ENCODE measurements at places on chromosomes 2 and 18.

DNA sequence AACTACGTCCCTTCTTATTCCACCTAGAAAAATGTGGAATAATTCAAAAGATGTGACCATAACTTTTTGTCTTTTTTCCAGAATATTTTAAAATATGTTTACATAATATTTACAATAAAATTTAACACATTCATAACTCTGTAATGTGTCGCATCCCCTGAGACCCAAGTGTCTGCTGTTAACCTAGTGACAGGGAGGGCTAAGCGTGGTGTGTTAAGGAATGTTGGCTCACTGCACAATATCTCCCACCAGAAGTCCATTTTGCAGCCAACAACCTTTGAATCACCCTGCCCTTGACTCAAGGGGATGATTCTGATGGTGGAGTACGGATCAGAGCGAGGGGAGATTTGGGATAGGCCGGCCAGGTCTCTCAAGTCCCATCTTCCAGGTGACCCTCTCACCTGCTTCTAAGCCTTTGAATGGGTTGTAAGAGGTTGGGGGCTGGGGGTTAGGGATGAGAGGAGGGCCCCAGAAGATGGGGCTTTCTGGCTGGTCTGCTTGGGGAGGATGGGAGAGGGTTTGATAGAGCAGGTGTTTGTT is 43.3 kb downstream of the SERTAD2 start:
- DNase-seq = no peak

- no peak for DNase-seq
Observed at GRCh38 chr2:43383533-43383932, 157.1 kb upstream of the ZFP36L2 start.

DNA sequence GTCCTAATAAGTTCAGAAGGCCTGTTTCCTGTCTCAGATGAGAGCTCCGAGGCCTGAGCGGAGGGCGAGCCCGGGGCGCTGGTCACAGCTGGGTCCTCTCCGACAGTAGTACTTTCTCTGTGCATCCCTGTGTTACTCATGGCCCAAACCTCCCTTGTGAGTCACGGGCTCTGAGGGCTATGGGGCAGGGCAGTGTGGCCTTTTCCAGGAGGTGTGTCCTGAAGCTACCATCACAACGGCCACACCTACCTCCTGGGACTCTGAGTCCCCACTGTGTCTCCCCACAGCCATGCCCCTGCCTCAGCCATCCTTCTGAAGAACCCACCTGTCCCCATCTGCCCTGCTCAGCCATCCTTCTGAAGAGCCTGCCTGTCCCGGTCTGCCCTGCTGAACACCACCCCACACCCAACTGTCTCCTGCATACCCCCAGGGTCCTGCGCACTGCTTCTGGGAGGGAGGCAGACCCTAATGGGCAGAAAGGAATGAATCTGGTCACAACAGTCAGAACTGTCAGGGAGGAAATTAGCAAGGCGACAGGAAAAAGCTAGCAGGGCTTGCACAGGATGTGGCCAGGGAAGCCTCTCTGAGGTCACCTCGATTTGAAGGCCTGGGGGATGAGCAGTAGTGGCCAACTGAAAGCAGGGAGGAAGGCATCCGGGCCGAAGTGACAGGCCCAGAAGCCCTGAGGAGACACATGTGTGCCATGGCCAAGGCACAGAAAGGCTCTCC is 145.4 kb upstream of the RIOK3 start:
- DNase-seq = no peak

DNA sequence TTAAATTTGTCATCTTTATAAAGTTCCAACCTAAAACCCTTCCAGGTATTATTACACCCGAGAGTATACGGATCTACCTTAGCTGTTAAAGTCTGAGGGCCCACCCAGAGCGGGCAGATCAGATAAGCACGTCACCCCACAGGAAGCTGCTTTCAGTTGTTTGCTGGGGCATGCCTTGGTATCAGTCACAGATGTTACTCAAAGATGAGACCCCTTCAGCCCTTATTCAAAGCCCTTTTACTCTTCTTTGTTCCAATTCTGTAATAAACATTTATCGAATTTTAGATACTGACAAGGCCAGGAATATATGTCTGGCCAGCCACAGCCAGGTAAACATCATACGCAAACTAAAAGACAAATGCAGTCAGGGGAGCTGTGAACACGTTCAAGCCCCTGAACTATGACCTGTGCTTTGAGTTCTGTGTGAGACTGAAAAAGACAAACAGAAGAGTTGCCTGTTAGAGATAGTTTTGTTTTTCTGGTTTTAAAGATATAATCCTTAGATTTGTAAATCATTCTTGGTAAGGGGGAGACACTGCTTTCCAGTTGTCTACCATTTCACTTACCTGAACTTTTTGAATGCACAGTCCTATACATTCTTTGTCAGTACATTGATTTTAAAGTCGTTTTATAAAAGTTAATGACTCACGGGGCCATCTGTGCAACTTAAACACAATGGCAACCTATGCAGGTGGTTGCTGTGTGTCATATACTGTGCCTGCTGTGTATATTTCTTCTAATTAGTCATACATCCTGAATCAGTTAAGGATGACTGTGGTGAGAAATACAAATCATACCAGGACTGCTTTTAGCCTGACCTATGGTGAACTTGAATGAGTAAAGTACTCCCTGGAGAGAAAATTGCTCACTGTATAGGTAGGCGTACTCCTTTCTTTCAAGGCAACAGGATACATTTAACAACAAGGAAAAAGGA is 100.5 kb upstream of the ITPRID2 start:
- DNase-seq = peak; percentile 92

- no peak for DNase-seq
Observed at GRCh38 chr2:1846046-1847015, 102.0 kb upstream of the PXDN start.

DNA sequence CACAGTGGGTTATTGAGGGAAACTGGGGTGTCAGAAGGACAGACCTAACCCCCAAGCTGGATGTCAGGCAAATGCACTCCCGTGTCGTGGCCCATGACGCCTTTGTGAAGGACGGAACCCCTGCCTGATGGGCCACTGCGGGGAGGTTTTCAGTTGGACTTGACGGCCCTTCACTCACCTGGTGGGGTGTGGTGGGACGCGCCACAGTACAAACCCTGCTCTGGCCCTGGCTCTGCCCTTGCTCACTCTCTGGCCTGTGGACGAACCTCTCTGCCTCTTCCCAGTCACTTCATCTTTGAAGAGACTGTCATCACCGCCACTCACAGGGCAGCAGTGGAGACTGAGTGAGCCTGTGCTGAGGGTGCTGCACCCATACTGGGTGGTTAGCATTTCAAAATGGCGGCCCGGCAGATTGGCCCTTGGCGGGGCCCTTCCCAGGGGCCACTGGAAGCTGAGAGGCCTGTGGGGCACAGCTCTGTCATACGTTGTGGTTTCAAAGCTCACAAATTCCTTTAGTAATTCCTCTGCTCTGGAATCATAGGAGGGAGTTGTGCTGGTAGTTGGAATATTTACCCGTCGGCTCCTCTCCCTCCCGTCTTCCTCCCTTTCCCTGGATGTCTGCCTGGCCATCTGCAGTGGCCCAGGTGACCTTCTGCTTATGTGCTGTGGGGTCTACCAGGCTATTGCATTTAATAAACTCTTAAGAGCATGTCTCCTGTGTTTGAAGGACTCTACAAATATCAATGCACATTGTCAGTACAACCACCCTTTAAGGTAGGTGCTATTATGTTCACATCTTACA is 200.6 kb downstream of the CTIF start:
- DNase-seq = no peak

GRCh38 chr2:136057802-136058140 is 60.2 kb downstream of the CXCR4 start:
- DNase-seq = no peak

- DNase-seq = no peak
Observed at GRCh38 chr2:24448797-24449196, 42.3 kb upstream of the NCOA1 start.

DNA sequence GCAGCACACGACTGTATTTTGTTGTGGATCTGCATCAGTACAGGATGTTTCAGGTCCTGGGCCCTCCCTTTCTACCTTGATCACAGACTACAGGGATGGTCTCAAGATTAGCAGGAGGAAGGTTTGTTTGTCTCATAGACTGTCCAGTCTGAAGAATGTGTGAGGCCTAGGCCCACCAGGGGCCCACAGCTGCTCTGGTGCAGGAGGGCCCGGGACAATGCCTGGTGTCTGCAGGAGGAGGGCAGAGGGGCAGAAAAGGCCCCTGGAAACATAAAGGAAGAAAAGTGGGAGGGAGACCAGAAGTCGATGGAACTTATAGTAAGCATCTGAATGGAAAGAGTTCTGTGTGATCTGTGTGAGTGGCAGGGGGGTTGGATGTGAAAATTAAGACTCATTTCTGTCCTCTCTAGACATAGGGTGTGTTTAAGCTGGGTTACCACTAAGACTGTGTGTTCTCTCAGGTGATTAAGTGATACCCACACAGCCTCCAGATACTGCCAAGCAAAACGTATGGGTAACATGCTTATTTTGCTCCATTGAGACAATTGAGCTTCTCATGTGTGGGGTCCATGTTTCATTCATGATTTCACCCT is 33.4 kb upstream of the LPIN2 start:
- DNase-seq = no peak

DNA sequence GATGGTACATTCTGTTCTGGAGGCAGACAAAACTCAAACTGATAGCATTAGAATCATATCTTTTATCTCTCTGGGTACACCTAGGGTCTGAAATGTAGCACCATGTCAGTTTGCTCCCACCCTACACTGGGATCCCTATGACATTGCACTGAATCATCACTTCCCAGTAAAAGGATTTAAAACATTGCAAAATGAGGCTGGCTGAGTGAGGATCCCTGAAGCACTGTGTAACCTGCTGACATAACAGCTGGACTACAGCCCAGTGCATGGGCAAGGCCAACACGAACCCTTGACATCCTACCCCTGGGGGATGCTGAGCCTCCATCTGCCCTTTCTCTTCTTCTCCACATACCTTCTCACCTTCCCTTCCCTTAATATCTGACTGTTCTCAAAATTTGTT is 253.2 kb downstream of the TTC32 start:
- no peak for DNase-seq

DNA sequence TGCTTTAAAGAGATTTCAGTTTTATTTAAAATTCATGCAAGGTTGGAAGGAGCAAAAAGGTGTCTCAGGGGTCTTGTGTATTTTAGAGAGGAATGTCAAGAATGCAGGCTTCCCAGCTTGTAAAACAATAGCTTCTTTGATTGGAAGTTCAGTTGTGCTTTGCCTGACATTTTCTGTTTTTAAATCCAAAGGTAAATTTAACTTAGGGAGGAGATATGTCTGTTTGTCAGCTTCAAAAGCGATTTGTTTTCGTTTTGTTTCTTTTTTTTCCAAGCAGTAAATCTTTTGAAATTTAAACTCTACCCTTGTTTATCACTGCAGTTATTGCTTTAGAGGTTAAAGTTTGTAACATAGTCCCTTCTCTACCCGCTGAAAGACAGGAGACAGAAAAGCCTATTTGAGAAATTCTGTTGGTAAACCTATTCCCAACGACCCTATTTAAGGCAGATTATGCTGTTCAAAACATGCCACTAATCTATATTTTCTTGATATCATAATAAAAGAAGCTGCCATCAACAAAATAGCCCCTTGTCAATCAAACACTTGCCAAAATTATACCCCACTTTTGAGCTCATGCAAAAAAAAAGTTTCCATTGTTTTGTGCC is 639.6 kb downstream of the IRS1 start:
- no peak for DNase-seq

DNA sequence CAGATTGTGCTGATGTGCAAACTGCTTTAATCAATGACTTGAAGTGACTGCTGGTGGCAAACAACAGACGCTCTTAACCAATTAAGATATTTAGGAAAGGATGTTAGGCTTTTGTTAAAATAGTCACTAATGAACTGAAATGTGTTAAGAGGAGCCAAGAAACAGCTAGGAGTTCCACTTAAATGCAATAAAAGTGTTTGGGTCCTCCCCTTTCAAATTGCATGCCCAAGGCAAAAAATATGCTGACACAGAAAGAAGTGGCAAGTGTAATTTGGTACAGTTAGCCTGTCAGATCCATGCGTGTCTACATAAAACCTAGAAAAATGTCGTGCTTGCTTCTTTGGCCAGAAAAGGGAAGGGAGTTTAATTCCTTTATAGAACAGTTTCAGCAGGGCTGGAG is 61.9 kb downstream of the XRCC5 start:
- no peak for DNase-seq

DNA sequence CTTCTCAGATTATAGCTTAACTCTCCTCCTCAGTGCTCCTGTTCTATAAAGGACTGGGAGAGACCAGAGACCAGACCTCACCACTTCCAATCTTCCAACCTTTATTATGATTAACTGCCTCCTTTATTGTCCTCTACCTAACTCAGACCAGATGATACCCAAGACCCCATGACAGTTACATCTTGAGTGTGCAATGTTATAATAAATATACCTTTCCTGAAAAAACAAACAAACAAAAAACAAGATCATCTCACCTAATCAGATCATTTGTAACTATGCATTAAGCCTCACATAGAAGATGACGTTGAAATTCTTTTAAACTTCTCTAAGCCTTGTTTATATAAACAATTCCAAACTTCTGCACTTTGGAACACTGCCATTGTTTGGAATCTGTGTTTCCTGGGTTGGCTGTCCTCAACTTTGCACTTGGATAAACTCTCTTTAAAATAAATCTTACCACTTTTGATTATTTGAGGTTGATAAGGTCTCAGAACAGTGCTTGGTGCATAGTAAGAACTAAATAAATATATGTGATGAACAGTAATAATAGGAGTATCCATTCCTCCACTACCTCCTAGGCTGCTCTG is 342.7 kb downstream of the TDRD15 start:
- DNase-seq = no peak

DNA sequence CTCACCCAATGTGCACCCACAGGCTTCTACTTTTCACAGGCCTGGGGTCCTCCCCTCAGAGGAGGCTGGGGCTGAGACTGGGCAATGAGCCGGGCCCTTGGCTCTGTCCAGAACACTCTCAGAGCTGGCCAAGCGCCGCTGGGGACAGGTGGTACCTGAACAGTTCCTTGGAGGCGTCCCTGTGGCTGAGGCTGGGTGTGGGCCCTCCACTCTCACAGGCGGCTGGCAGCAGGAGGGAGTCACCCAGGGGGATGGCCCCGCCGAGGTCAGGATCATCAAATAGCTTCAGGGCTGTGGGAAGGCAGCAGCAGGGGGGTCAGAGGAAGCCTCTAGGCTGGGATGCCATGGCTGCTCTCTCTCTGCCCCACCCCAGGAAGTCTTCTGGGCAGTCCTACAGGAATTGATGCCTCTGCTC is 27.1 kb downstream of the HS1BP3 start:
- DNase-seq = no peak

- no peak for DNase-seq
Observed at GRCh38 chr18:37322492-37323035, 243.0 kb downstream of the CELF4 start.

GRCh38 chr2:65458999-65459398 is 26.6 kb upstream of the SPRED2 start:
- no peak for DNase-seq

DNA sequence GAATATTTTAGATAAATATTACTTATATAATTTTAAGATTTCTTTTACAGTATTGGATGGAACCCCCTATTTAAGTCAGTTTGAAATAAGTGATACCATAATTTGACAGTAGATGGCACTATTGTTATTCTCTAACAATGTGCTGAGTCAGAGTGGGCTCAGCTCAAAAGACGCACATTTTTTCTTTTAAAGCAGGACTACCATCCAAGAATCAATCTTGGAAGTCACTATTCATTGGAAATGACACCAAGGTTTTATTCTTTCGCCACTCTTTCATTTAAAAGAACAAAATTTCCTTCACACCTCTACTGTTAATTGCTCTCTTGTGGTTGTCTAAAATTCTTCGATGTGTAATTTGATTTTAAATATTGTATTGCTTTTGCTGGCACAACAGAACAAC is 32.6 kb upstream of the SPAG16 start:
- peak; percentile 44 for DNase-seq

Data from fibroblast of skin of left biceps (primary cell).